Osteocyte (in vitro differentiated cells): ENCODE measurements at places on chromosomes 7 and 10.

DNA sequence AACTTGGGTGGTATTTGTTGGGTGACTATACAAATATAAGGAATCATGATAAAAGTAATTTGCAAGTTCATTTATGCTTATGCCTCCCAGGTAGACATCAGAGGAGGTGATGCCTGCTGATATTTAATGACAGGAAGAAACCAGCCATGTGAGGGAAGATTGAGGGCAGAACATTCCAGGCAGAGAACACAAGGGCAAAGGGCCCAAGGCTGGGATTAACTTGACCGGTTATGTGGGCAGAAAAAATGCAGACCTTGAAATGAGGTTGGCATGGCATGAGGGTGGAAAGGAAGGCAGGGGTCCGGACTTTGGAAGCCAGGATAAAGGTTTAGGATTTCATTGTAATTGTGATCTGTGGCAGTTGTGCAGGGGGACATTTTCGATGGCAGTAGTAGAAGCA, 68.0 kb upstream of the MTPN start:
- no peak overlapping the region for H3K27ac ChIP-seq
- no peaks in the 10 kb centered on the region for H3K36me3 ChIP-seq
- peaks cover 3% of the 10 kb centered on the region for H3K27me3 ChIP-seq

GRCh38 chr10:133180192-133180964, 20.4 kb downstream of the KNDC1 start:
- H3K27ac ChIP-seq, result no peak overlapping the region
- no peaks in the 10 kb centered on the region for H3K27me3 ChIP-seq
- no peak overlapping the region for H3K4me3 ChIP-seq
- H3K36me3 ChIP-seq, result no peaks in the 10 kb centered on the region

- DNase-seq, result no peak
- peaks cover 7% of the 10 kb centered on the region for H3K4me1 ChIP-seq
- no peak overlapping the region for H3K4me3 ChIP-seq
- H3K36me3 ChIP-seq, result no peaks in the 10 kb centered on the region
- H3K27ac ChIP-seq, result no peak overlapping the region
These were observed 35.5 kb downstream of the LYZL1 start for GRCh38 chr10:29324220-29324841.

DNA sequence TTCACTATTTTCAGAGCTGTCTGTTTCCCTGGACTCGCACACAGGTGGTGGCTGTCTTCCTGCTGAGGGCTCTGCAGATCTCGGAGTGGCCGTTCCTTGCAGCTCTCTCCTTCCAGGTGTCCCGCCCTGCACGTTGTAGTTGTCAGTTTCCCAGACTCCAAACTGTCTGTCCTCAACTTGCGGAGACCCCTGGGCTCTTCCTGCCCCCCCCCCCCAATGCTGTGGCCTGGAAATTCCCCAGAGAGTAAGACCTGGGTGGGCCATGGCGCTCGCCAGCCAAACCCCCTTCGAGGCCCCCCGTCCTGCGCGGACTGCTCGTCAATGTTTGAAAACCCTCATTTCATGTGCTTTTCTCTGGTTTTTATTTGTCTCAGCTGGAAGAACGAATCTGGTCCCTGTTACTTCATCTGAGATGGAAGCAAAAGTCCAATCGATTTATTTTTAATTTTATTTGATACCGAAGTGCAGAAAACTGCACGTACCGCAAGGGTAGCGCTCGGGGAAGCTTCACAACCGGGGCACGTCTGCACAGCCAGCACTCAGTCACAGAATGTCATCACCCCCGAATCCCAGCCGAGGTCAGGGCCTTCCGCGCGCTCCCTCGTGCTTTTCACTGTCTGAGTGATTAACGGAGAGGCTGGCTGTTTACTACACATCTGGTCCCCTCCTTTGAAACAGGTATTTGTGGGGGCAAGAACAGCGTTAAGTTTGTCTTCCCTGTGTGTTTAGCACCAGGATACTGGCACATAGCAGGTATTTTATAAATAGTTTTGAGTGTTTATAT, 46.4 kb upstream of the NKX6-2 start:
- DNase-seq, result peak; percentile 74
- peaks cover 32% of the 10 kb centered on the region for H3K27me3 ChIP-seq
- H3K27ac ChIP-seq, result no peak overlapping the region
- no peaks in the 10 kb centered on the region for H3K36me3 ChIP-seq
- no peak overlapping the region for H3K4me3 ChIP-seq

GRCh38 chr7:116614499-116615262, 57.3 kb upstream of the MET start:
- H3K27me3 ChIP-seq, result no peaks in the 10 kb centered on the region
- H3K4me3 ChIP-seq, result no peak overlapping the region
- H3K36me3 ChIP-seq, result no peaks in the 10 kb centered on the region
- no peak for DNase-seq
- H3K4me1 ChIP-seq, result no peaks in the 10 kb centered on the region
- H3K27ac ChIP-seq, result no peak overlapping the region

GRCh38 chr7:80392229-80393169, 119.4 kb downstream of the GNAT3 start:
- no peaks in the 10 kb centered on the region for H3K36me3 ChIP-seq
- H3K4me3 ChIP-seq, result no peak overlapping the region
- H3K4me1 ChIP-seq, result peaks cover 16% of the 10 kb centered on the region
- no peak overlapping the region for H3K27ac ChIP-seq
- DNase-seq, result no peak
- H3K27me3 ChIP-seq, result no peaks in the 10 kb centered on the region

DNA sequence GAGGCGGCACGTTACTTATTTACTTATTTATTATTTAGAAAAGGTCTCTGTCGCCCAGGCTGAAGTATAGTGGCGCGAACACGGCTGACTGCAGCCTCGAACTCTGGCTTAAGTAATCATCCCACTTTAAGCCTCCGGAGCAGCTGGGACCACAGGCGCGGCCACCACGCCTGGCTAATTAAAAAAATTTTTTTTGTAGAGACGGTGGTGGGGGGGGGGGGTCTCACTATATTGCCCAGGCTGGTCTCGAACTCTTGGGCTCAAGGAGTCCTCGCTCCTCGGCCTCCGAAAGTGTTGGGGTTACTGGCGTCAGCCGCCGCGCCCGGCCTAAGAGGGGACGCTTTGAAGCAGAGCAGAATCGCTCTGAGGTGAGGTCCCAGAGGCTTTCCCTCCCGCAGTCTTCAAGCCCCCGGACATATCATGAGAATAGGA, 675 bp upstream of the FRAT2 start:
- H3K27ac ChIP-seq, result no peak overlapping the region
- H3K36me3 ChIP-seq, result peaks cover 2% of the 10 kb centered on the region
- H3K27me3 ChIP-seq, result peaks cover 42% of the 10 kb centered on the region
- no peak for DNase-seq
- H3K4me1 ChIP-seq, result peaks cover 42% of the 10 kb centered on the region

- no peaks in the 10 kb centered on the region for H3K36me3 ChIP-seq
- DNase-seq, result no peak
- no peak overlapping the region for H3K4me3 ChIP-seq
- H3K4me1 ChIP-seq, result no peaks in the 10 kb centered on the region
These were observed 427.8 kb downstream of the DNAJB9 start for GRCh38 chr7:108997480-108997879.
